ENCODE measurements at places on chromosomes 2 and 18.

DNA sequence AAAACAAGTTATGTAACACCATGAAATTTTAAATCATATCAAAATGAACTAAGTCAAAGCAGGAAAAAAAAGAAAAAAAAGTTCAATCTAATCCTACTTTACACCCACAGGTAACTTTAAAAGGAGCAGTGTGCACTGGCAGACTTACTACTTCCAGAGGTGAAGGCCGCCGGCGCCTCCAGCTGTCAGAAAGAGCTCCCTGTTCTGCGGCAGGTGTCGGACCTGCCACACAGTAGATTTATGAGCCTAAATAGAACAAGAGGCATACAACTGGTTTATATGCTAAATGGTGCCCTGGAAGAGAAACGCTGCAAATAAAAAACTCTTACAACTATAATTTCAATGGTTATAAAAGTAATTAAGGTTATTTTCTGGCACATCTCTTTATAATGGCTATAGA lies 23.1 kb upstream of the PNO1 start:
- no peak for DNase-seq

DNA sequence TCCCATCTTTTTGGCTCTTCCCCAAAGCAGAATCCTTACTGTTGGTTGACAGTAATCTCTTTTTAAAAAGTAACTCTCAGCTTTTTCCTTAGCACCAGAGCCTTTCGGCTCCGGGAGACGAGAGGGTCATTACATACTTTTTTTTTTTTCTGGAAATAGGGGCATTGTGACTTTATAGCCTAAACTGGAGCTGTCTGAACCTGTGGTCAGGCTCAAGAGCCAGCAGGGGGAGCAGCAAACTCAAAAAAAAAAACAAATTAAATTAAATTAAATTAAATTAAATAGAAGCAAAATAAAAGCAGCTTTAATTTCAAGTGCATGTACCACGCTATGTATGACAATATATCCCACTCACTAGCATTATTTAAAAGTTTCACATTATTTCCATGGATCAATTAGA lies 156.6 kb downstream of the DTNA start:
- peak; percentile 68 for DNase-seq

DNA sequence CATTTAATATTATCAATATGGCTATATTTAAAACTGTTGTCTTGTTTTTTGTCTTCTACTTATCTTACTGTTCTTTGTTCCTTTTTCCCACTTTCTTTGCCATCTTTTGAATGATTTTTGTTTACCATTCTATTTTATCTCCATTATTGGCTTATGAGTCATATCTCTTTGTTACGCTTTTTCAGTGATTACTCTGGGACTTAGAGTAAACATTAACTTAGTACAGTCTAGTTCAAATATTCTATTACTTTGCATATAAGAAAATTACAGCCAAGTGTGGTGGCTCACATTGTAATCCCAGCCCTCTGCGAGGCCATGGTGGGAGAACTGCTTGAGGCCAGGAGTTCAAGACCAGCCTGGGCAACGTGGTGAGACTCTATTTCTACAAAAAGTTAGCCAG lies 26.1 kb downstream of the ADCY3 start:
- peak; percentile 58 for DNase-seq

- DNase-seq: no peak
Observed at GRCh38 chr2:112149866-112150435, 11.8 kb downstream of the FBLN7 start.

GRCh38 chr2:176174824-176175708 lies 13.4 kb upstream of the HOXD1 start:
- no peak for DNase-seq

Data from adipocyte (in vitro differentiated cells).